ENCODE measurements at places on chromosomes 4 and X.

DNA sequence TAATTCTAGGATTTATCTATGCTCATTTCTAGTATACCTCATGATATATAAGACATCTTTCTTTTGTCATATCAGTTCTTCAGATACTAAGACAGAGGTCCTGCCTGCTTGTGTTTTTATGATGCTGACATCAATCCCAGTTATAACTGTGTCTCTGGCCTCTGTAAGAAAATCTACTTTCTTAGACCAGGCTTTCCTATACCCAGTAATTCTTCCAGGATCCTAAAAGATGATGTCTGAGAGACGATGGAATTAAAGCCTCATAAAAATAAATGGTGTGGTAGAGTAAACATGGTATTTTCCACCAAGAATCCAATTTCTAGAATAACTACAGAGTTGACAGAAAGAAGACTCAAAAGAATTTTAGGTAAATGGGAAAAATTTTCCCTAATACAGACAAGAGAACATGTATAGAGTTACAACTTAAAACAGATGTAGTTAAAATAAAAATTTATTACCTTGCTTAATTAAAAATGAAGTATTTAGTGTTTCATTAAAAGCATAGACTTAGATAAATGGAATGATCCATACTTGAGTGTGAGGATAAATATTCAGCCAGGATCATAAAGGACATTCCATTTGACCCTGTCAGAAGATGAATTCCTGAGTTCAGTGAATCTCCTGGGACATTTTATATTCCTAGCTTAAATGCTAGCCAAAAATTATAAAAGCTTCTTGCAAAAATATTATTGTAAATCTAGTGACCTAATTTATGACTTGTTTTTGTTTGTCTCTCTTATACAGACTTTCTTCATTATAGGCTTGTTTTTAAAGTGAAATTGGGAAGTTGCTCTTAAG is 137.4 kb downstream of the PDLIM5 start:
- DNase-seq, result no peak

DNA sequence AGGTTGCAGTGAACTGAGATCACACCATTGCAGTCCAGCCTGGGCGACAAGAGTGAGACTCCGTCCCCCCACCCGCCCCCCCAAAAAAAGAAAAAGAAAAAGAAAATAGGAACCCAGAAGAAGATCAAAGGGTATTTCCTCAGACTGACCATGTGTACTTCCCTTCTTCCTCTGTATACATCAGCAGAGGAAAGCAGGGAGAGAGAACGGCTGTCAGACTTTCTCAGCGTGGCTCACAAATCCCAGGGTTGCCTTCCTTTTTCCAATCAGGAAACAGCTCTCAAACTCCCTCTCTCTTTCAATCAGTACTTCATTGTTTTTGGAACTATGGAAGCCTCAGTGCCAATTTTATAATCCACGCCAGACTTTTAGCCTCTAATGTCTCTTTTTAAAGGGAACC is 59.1 kb downstream of the CHRNA9 start:
- no peak for DNase-seq

- no peak for DNase-seq
These were observed 70.4 kb upstream of the USP9X start for GRCh38 chrX:41014776-41015360.

GRCh38 chr4:108006361-108006760 is 16.7 kb downstream of the HADH start:
- no peak for DNase-seq

- DNase-seq, result no peak
These were observed 36.4 kb upstream of the LCORL start for GRCh38 chr4:18057821-18058533.

DNA sequence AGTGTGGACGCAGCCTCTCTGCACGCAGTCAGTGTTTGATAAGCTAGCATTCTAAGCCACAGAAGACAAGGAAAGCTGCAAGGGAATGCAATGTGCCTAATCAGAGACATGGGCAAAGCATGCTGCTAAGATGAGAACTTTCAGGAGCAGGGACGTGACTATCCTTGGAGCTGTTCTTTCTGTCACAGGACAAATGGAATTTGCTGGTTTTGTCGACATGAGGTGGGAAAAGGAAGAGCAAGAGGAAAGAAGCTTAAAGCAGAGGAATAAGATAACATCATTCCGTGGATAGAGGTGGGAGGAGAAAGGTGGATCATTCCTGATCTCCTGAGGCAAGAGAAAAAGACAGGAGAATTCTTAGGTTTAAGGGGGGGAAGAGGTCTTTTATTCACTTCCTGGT is 33.7 kb downstream of the RBM47 start:
- DNase-seq, result no peak

DNA sequence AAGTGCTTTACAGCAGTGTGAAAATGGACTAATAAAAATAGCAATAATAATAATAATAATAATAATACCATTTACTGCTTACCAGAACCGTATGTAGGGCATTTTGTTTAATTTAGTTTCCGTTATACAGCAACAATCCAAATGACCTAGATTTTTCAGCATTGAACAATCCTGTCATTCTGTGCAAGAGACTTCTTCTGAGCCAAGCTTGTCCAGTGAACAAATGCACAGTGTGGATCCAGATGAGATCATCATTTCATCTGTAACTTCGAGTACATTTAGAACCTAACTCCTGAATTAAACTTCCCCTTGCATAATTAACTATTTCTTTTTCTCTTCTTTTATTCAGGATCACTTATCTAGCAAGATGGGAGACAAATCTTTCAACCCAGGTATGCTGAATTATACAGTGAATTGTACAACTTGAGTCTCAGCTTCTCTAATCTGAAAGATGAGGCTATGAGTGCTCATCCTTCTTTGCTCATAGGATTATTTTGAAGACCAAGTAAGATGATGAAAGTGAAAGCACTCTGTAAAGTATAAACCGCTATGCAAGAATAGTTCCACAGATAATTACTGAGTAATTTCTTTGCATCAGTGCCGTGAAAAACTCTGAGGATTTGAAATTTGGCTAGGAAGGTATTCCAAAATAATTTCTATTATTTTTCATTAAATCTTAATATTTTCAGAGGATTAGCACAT is 6.6 kb downstream of the CLNK start:
- no peak for DNase-seq

DNA sequence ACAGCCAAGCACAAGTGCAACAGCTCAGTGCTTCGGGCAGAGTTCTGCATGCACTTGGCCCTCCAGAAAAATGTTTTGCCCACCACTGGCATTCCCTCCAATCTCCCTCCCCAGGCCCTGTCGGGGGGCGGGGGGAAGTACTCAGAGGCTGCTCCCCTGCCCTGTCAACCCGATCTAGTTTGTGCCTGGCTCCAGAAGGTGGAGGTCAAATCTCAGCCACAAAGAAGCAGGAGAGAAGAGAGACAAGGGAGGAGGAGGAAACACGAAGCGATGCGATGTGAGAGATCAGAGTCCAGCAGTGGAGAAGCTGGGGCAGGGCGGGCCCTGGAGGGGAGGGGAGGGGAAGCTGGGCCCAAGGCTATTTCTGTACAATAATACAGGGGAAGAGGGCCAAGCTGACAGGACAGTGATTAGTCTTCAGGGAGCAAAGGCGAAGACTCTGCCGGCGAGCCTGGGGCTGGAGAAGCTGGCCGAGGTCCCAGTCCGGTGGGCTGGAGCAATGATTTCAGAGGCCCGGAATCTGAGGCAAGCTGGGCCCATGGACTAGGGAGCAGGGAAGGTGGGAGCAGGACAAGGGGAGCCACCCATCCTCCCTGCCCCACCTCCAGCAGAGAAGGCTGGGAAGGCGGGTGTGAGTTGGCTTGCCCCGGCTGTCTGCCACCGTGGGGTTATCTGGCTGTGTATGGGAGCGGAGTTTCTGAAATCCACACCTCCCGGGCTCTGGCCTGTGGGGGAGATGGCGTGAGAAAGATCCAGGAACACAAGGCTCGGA is 167.1 kb downstream of the EFNB1 start:
- no peak for DNase-seq

DNA sequence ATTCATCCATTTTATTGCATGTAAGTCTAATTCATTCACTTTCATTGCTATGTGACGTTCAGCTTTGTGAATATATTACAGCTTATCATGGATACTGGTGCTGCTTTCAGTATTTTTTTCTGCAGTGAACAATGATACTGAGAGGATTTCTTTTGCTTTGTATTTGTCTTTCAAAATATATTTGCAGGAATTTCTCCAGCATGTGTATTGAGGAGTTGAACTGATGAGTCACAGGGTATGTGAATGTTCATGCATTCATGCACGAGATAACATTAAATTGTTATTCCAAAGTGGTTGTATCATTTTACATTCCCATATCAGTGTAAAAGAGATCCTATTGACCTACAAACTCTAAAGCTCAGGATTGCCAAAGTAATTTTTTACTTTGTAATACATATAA is 283.8 kb upstream of the ARSJ start:
- DNase-seq, result no peak

DNA sequence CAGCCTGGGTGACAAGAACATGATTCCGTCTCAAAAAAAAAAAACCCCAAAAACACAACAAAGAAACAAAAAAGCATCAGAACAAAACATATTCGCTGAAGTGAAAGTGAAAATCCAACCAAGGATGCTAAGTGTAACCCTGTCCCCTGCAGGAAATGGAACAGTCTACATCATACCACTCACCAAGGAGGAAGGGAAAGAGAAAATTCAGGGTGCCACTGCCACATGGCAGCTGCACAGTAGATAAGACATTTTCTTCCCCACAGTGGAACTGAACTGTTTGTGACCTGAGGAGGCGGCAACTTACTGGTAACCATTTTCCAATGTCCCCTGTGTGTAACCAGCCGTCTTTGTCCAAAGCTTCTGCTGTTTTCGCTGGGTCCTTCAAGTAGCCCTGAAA is 28.2 kb upstream of the CENPU start:
- DNase-seq, result no peak

DNA sequence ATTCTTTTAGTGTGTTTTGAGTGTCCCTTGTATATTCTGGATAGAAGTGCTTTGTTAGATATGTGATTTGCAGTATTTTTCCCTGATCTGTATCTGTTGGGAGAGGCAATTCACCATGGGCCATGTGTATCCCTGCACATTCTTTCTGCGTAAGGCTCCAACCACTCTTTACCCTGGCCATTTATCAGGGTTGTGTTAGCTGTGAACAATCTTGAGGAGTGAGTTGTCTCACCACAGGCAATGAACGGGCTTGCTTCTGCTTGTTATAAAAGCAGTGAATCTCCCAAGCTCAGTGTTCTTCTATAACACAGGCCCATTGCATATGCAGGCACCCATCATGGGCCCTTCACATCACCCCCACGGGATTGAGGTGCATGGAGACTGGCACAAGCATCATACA is 18.9 kb upstream of the SMIM10 start:
- DNase-seq, result no peak

- DNase-seq, result no peak
These were observed 25.6 kb downstream of the ZBTB49 start for GRCh38 chr4:4315461-4316149.

DNA sequence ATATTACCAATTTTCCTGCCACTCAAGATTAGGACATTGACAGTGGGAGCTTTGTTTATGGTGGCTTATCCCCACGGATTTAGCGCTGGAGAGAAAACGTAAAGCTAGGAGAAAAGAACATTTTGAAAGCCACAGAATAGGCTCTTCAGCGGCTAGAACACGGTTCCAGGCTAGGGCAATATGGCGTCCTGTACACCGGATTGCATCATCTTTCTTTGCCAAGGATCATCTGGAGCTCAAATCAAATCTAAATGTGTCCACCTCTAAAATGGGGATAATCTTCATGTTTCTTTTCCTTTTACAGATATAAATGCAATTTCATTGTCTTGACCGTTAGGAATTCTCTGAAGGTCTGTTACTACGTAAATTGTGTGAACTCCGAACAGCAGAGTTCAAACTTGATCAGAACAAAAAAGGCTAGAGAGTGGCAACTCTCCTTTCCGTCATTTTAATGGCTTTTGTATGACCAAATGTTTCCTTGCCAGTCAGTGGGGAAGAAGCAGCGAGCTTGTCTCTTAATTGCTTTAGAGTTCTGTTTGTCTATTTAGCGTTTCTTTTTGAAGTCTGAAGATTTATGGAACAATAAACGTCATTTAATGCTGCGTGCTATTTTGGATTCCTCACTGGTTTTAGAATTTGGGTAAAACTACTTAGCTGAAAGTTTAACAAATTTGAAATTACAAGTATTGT is 2.6 kb upstream of the WWC2 start:
- DNase-seq, result no peak

DNA sequence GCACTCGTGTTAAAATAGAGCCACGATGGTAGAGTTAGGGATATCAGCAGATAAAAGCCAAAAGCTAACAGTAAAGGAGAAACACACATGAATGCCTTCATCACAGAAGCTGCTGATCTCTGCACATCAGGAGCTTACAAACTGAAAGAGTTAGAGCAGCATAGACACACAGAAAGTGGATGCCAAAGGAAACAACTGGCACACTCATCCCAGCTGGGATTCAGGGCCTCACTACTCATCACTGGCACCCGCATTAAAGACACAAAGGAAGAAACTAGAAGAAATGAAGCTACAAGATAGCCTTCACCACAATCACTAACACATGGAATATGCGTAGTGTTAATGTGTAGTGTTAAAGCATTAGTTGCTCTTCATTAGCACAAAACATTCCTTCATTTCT is 156.4 kb upstream of the TBL1X start:
- no peak for DNase-seq

- DNase-seq, result no peak
These were observed 100.7 kb downstream of the SPRY1 start for GRCh38 chr4:123497340-123497739.

DNA sequence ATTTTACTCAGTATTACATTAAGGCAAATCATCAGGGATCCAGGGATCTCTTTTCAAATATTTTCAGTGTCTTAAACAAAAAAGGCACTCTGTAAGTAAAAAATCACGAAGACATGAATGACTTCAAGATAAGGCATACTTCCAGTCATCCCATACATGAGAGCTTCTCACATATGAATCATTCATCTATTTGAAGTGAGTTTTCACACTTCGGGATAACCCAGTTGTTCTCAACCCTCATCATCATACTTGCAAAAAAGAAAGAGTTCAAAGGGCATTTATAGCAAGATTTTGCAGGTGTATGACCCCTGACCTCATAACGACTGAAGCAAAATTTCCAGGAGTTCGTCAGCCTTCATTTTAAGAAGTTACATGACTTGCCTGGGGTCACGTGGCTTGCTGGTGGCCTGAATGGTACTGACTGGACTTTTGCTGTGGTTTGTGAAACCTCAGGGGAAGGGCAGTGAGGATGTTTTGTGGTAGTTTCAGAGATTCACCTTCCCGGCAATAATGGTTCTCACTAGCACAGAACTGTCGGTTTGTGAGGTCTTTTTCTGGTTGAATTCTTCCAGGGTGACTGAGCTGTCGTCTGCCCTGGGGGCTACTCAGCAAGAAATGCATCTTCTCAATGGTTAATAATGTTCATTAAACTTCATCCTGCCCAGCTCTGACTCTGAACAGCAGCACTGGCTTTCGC is 115.8 kb upstream of the SHISA3 start:
- DNase-seq, result no peak

- no peak for DNase-seq
These were observed 43.7 kb upstream of the SH3KBP1 start for GRCh38 chrX:19931146-19931545.

- DNase-seq, result peak; percentile 33
These were observed 2004.3 kb upstream of the ADGRL3 start for GRCh38 chr4:59195839-59196238.

- no peak for DNase-seq
These were observed 6.5 kb downstream of the ATP5ME start for GRCh38 chr4:667545-667925.

- DNase-seq, result no peak
These were observed 628.3 kb upstream of the MAGEB2 start for GRCh38 chrX:29587107-29587506.

Measured in retina (tissue), 1 donor.